ENCODE measurements at places on chromosomes 1 and 21.

GRCh38 chr1:182242641-182243040 is 148.9 kb downstream of the GLUL start:
- no peak for DNase-seq

DNA sequence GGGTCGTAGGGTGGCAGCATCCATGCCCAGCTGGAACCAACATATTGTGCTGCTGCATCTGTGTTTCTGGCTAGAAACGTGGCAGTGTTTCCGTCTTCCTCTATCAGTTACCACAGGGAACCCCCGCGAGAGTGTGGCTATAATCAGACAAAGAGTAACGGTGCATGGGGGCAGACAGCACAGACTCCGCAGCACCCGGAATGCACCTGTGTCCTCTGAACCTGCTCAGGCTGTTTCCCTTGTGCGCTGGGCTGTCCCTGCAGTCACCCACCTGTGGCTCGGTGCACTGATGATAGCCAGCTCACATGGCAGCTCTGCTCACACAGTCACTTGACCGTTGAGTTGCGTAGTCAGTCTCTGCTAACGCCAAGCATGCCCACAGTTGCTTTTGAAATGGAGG is 11.4 kb upstream of the PCBP3 start:
- no peak for DNase-seq

DNA sequence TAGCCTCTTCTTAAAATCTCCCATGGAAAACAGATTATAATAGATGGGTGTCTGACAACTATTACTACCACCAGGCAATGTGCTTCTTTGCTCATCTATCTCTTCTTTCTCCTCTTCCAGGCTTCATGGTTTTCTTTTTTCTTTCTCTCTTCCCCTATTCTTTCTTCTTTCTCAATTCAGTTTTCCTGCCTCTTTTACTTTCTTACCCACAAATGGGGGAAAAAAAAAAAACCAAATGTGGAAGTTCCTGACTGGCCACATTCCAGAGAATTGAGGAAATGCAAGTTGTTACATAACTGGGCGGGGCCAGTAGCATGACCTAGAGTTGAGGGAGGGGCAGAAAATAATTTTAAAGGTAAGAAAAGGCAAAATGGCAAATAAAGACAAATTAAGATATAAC is 10.9 kb upstream of the SMG7 start:
- no peak for DNase-seq

GRCh38 chr1:201626629-201627275 is 87.8 kb downstream of the NAV1 start:
- DNase-seq: no peak

GRCh38 chr1:33925586-33925985 is 61.7 kb downstream of the HMGB4 start:
- DNase-seq: no peak

GRCh38 chr1:199545780-199546179 is 481.7 kb upstream of the NR5A2 start:
- no peak for DNase-seq

GRCh38 chr1:232416026-232416568 is 213.8 kb downstream of the SIPA1L2 start:
- no peak for DNase-seq

DNA sequence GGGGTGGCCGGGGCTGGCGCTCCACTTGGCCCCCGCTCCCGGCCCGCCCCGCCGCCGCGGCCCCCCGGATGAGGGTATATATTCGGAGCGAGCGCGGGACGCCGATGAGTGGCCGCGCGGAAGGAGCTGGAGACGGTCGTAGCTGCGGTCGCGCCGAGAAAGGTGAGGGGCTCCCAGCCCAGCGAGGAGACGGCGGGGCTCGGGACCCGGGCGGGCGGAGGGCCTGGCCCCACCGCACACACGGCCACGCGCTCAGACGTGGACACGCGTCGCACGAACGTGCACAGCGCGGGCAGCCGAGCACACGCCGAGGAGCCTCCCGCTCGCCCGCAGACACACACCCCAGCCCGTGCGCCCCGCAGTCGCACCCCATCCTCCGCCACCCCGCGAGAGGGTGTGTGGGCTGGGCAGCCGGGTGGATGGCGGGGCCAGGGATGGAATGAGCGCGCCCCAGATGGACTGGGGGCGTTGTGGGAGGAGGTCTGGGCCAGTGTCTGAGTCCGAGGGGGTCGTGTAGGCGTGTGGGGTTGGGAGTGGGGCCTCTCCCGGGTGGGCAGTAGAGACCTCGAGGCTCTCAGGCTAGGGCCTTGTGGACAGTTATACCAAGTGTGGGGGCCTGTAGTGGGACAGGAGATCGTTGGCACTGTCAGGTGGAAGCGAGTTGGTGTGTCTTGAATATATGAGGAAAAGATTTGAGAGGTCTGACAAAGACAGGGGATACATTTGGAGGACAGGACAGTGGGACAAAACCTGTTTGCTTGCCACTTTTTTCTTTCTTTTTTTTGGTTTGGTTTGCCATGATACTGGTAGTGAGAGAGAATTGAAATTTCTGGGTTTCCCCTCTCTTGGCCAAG is at the start of gene UAP1:
TSS of gene UAP1 (plus strand) at position 107 of the 854 bp plus-strand sequence. CDS start 4,347 bp downstream, outside the sequence.
- no peak for DNase-seq

DNA sequence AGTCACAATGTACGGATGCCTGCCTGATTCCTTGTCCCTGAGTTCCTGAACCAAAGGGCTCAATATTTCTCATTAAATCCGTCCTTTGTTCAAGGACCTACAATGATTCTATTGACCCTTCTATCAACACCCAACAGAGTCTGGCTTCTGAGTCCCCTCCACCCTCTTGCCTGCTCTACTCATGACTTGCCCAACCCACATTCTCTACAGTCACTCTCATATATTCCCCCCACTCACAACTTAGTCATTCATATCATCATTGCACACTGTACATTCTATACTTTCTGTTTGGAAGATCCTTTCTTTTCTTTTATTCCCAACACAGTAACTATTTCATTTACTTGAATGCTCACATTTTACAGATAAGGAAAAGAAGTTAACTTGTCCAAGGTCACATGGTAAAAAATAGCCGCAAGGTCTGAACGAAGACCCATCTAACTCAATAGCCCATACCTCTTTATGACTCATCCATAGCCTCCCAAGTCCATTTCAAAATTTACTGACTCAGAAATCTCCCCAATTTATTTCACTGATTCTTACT is 3.6 kb downstream of the OTUD7B start:
- no peak for DNase-seq

DNA sequence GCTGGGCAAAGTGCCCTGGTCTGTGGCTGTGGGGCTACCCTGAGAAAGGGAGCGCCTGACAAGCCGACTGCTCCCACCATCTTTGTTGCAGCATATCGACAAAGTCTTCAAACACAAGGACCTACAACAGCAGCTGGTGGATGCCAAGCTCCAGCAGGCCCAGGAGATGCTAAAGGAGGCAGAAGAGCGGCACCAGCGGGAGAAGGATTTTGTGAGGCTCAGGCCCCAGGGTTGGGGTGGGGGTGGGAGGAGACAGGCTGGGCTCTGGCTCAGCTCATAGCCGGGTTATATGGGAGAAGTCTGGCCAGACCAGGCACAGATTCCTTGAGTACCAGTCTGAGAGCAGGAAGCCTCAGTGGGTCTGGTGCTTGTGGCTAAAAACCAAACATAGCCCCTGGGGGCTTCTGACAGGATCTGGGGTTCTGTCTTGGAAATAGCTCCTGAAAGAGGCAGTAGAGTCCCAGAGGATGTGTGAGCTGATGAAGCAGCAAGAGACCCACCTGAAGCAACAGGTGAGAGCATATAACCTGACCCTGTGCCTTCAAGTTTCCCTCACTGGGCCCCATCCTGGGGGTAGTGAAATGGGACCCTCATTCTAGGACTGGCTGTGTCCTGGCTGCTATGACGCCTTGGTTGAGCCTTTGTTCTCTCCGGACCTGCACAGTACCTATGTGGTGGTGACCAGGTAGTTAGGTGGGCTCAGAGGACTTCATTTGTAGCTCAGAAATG is 8.0 kb upstream of the CCDC28B start:
- DNase-seq: no peak

- DNase-seq: no peak
Observed at GRCh38 chr1:34780528-34780927, 486 bp upstream of the GJB3 start.

GRCh38 chr1:193919827-193920226 is 733.4 kb upstream of the B3GALT2 start:
- DNase-seq: no peak

GRCh38 chr1:7850786-7851185 is 2.1 kb downstream of the UTS2 start:
- no peak for DNase-seq

DNA sequence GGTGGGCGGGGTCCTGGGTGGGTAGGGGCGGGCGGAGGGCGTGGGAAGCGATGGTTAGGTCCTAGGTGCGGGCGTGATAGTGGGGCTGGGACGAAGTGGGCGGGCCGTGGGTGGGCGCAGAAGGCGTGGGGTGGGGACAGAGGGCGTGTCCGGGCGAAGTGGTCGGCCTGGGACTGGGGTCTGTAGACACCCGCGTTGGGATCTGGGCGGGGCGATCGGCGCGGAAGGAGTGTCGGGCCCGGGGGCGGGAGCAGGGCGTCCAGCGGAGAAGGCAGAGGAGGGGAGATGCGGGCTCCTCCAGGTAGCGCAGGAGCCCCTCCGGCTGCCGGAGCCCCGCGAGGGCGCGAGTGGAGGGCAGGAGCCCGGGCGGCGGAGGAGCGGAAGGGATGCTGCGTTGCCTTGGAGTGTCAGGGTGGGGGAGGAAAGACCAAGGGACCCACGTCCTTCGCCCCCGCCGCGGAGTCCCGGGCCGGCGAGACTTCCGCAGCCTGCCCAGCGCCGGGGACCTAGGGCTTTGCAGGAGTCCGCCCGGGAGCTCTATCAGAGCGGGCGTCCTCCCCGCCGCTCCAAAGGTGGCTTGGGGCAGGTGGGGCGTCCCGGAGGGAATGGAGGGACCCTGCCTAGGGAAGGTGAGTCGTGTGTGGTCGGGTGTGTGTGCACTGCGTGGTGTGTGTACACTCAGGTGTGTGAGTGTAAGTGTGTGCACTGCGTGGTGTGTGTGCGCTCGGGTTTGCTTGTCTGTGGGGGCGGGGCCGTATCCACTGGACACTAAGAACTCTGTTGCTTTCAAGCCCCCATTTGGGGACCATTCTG is 27.0 kb upstream of the PRSS38 start:
- DNase-seq: no peak

DNA sequence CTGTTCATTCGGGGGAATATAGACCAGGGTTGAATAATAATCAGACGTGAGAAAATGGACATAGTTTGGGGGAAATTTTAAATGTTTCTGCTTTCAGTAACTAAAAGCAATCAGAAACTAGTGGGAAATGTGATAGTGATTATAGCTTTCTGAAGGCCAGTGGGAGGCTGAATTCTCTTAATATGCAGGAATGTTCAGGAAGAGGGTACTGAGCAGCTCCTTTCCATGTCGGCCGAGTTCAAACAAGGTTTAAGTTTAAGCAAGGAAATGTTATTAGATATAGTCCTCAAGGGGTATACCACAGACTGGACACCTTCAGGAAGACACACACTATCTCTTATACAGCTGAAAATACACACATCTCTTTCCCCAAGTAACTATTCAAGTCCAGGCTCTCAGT is 105.5 kb downstream of the HHAT start:
- no peak for DNase-seq

- DNase-seq: peak; percentile 14
Observed at GRCh38 chr1:24822887-24823286, 77.6 kb downstream of the CLIC4 start.

GRCh38 chr1:67755160-67755559 is 70.2 kb downstream of the GADD45A start:
- no peak for DNase-seq

DNA sequence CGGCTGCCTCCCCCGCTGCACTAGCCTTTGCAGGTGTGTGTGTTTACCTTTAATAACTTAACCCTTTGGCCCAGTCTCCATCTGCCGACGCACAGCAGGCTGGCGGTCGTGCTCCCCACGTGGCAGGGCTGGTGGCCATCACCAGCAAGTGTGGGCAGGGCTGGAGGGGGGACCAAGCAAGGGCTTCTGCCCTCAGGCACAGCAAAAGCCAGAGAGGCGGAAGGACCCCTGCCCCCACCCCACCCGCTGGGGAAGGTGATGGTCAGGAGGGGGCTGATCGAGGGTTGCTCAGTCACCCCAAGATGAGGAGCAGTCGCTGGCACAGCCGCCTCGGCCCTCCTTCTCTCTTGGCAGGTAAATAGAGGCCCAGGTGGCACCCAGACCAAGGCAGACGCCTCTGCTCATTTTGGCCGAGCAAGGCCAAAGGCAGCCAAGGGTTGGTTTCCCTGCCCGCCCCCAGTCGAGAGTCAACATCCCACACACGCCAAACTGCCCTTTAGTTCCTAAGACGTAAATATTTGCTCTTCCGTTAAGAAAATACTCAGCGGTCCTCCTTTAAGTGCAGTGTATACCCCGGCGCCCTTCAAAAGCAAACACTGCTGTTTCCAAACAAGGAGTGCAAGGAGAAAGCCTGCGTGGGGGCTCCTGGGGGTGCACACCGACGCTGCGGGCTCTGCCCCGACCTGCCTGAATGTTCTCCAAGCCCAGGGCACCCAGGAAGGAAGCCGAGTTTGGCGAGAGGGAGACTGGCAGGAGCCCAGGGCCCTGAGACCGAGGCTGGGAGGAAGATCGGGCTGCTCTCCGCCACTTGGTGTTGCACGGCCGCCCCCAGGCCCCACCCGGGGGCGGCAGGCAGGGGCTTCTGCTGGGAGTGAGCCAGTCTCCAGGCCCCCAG is 82.7 kb downstream of the SIK1 start:
- DNase-seq: no peak

GRCh38 chr1:228452194-228453021 is 34.8 kb upstream of the RNF187 start:
- DNase-seq: no peak

DNA sequence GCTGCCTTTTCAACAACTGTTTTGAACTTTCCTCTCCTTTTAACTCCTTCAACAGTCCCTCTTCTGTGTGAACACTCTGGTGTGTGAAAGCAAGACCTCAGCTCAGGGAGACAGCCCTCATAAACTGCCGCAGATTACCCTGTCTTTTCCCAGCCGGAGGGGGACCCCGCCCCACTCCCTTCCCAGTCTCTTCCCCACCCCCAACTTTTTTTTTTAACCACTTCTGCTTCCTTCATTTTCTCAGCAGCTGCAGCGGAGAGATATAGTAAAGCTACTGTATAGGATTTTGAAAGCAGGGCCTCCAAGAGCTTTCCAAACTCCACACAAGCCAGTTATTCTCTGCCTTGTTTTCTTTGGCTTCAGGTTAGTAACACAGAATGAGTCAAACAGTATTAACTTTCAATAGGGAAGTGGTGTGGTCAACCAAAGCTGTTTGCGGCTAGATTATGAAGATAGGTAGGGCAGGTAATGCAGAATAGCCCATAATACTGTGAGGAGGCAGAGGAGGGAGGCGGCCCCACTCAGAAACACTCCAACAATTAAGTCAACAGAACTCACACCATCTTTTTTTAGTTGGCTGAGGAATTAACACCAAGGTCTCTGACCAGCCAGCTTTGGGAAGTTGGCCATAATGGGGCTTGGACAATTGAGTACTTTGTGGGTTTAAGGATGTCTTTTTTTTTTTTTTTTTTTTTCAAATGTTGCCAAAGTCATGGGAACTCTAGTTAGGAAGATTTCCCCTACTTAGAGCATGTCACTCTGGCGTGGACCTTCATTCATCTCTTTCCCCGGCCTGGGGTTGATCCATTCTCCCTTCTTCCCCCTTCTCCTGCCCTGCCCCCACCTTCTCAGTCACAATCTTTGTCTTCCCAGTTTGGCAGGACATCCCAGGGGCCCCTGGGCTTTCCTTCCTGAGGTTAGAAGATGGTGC is 177.0 kb downstream of the CLIC6 start:
- DNase-seq: peak; percentile 79

Measured in fibroblast of the conjunctiva (primary cell).